Spinal cord (tissue), 10 donors: ENCODE measurements at places on chromosomes 11 and 22. TPM values are rescaled to one million over a fixed set of nuclear protein-coding genes. Genes with fewer than 3 reads are reported as not detected.
A peak's percentile ranks its signal among the peaks of the same experiment; 100 is the strongest.

DNA sequence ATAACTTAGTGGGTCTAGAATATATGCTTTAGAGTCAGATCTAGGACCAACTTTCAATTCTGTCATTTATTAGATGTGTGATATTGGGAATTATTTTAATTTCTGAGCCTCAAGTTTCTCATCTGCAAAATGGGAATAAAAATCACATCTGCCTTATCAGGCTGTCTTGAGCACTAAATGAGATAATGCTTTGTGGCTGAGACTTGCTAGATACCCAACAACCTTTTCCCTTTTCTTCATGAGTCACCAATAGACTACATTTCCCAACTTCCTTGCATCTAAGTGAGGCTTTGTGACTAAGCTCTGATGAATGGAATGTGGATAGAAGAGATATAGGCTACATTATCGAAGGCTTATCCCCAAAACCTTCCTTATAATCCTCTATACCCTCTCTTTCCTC, 220.7 kb upstream of the SESN3 start:
- no peak for DNase-seq
- peaks cover 9% of the 10 kb centered on the region for H3K4me1 ChIP-seq
- no peaks in the 10 kb centered on the region for H3K36me3 ChIP-seq
- no peak overlapping the region for H3K4me3 ChIP-seq
- H3K27ac ChIP-seq: no peak overlapping the region

DNA sequence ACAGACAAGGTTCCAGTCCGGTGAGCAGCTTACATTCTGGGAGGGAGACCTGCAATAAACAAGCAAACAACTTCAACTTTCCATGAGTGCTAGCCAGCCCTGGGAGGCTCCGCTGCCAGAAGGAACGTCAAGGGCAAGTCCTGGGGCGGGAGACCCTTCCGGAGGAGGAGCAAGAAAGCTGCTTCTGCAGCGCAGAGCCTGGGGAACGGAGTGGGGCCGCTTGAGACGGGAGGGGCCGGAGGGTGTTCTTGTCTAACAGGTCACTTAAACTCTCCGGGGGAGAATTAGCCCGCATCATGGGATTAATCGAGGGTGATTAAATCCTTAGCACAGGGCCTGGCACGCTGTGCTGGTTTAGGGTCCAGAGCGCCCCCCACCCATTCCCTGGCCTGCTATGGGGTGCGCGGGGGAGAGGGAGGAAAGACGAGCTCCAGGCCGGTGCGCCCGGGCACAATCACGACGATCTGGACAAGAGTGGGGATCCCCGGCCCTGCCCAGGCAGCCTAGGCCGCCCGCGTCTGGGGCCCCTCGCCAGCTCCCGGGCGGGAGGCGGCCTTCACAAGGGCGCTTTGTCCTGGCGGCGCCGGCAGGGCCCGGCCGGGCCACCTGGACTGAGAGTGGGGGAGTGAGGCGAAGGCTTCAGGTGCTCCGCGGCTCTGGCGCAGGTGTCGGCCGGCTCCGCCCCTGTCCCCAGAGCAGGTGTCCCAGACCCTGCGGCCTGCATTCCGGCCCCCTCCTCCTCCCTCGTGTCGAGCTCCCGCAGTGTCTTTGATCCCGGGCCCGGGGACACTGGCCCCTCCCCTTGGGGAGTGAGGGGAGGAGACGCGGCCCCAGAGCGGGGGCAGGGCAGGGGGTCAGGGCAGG, 663 bp upstream of the LARGE2 start:
- H3K27me3 ChIP-seq: peaks cover 32% of the 10 kb centered on the region
- no peak overlapping the region for H3K27ac ChIP-seq
- peaks cover 6% of the 10 kb centered on the region for H3K36me3 ChIP-seq
- DNase-seq: no peak
- H3K4me3 ChIP-seq: no peak overlapping the region
- H3K4me1 ChIP-seq: peaks cover 43% of the 10 kb centered on the region

Gene PLEKHA7
- total RNA-seq: 10.1 TPM

GRCh38 chr11:86800076-86800959, at the start of gene PRSS23:
Gene PRSS23, plus strand, starts transcription at chr11:86800542. Its CDS starts 7,102 bp downstream, at chr11:86807644.
- no peak for DNase-seq
- no peaks in the 10 kb centered on the region for H3K36me3 ChIP-seq
- H3K4me3 ChIP-seq: peak within 1 kb of the TSS; percentile 76
- peak within 1 kb of the TSS; percentile 70 for H3K27ac ChIP-seq
- no peaks in the 10 kb centered on the region for H3K27me3 ChIP-seq

DNA sequence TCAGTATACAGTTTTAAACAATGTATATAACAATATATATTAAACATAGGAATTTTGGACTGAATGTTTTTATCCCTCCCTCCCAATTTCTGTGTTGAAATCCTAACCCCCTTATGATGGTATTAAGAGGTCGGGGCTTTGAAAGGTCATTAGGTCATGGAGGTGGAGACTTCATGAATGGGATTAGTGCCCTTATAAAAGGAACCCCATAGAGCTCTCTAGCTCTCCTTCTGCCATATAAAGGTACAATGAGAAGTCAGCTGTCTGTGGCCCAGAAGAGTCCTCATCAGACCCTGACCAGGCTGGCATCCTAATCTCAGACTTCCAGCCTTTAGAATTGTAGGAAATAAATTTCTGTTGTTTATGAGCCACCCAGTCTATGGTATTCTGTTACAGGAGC, 6.5 kb downstream of the NNMT start:
- no peak for DNase-seq
- no peak overlapping the region for H3K27ac ChIP-seq
- H3K4me1 ChIP-seq: no peaks in the 10 kb centered on the region
- no peaks in the 10 kb centered on the region for H3K36me3 ChIP-seq
- no peaks in the 10 kb centered on the region for H3K27me3 ChIP-seq
- H3K4me3 ChIP-seq: no peak overlapping the region

Gene OR2AG1
- total RNA-seq: not detected

Gene OR5M10
- total RNA-seq: not detected

DNA sequence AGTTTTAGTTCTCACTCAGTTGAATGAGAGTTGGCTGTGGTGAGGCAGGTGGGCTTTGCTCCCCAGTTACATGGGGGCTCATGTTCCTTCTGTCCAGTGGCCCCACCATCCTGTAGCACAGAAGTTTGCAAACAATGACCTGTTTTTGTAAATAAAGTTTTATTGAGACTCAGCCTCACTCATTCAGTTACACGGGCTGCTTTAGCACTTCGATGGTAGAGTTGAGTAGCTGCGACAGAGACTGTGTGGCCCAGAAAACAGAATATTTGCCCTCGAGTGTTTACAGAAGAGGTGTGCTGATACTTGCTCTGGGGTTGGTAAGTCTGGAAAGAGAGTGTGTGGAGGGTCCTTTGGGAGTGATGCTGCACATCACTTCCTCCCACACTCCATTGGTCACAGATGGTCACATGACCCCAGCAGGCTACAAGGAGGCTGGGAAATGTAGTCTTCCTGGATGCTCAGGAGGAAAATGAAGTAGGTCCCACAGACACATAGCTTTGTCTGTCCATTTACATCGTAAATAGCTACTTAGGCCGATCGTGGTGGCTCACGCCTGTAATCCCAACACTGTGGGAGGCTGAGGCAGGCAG, 34.6 kb downstream of the IFT27 start:
- no peak for DNase-seq
- H3K27ac ChIP-seq: no peak overlapping the region
- peaks cover 5% of the 10 kb centered on the region for H3K4me1 ChIP-seq
- H3K4me3 ChIP-seq: no peak overlapping the region
- no peaks in the 10 kb centered on the region for H3K36me3 ChIP-seq

DNA sequence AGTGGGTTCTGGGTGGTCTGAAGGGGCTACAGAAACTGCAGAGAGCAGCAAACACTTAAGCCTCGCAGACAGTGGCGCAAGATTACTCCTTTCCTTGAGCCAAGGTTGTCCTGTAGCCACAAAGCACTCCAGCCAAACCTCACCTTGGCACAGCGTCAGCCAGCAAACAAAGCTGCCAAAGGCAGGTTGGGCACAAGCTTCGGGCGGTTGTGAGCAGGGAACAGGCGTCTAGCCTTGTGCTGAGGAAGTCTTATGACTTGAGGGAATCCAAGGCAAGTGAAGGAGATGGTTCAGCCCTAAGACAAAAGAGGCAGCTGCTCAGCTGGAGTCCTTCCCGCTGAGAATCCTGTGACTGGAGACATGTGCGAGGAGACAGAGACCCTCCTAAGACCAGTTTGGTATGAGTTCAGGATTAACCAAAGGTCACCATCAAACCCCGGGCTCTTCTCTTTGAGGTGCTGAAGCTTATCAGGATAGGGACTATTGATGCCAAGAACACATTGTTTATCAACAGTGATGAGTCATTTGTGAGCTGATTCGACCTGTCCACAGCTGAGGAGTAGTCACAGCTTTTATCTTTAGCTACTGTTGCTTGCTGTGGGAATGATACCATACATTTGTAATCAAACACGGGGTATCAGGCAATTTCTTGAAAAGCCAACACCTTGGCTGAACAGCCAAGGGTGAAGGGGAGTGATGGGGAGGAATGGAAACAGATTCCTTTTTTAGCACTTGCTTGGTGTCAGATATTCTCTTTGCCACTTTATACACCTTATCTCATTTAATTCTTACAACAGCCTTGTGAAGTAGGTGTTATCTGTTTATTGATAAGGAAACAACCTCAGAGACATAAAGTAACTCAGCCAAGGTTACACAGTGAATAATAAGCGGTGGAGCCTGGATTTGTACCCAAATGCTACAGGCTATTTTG, 4.6 kb downstream of the ADM start:
- peaks cover 45% of the 10 kb centered on the region for H3K4me1 ChIP-seq
- no peaks in the 10 kb centered on the region for H3K36me3 ChIP-seq
- H3K27me3 ChIP-seq: peaks cover 52% of the 10 kb centered on the region
- H3K27ac ChIP-seq: no peak overlapping the region

Gene HORMAD2
- 0.59 TPM for total RNA-seq

DNA sequence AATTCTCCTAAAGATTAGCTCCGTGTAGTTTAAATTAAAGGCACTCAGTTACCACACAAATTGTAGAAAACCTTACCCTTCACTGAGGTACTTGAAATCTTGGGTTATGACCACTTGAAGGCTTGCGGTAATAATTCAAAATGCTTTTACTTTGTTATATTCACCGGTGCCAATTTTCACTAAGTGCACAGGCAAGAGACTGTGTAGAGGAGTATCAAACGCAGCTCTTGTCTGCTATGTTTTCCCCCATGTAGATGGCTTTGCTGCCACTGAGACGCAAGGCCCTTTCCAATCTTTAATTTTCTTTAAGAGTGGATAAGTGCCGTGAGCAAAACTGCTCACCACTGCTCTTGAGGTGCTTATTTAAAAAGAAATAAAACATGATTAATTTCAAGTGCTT, 155.8 kb downstream of the CADM1 start:
- H3K4me1 ChIP-seq: peaks cover 3% of the 10 kb centered on the region
- H3K4me3 ChIP-seq: no peak overlapping the region
- no peaks in the 10 kb centered on the region for H3K27me3 ChIP-seq
- no peak overlapping the region for H3K27ac ChIP-seq

DNA sequence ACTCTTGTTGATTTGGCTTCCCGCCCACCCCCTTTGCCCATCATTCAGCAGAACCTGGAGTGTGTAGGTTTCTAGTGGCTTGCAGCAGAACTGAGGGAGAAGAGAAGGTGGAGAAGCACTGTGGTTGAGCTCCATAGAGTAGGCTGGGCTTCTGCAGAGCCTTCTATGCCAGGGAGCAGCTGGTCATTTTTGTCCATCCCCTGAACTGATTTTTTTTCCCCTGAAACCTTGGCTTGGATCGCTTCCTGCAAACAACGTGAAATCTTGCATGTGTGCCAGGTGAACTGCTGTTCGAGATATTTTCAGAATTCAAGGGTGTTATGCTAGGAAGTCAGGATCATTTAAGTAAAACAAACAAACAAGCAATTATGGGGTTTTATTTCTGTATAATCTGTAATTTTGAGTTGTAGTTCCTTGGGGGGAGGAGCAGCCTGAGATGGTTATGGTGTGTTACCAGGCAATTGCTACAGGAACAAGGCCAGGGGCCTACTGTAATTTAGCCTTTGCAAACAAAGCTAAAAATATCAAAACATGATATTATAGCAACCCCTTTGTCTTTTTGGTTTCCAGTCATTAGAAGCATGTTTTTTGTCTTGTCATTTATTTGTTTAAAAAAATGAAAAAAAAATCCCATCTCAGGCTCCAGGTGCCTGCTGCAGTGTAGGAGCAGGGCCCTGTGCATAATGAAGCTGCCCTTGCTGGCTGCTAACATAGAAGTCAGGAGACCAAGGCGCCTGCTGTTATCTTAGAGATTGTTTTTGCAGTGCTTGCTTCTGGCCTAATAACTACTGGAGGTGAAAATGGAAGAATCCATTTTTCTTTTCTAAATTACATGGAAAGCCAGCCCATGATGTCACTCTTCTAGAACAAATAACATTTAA, 152.4 kb upstream of the TTC12 start:
- H3K36me3 ChIP-seq: no peaks in the 10 kb centered on the region
- peak overlapping the region; percentile 51 for H3K27ac ChIP-seq
- H3K4me3 ChIP-seq: no peak overlapping the region
- DNase-seq: peak; percentile 78
- H3K4me1 ChIP-seq: peaks cover 17% of the 10 kb centered on the region

DNA sequence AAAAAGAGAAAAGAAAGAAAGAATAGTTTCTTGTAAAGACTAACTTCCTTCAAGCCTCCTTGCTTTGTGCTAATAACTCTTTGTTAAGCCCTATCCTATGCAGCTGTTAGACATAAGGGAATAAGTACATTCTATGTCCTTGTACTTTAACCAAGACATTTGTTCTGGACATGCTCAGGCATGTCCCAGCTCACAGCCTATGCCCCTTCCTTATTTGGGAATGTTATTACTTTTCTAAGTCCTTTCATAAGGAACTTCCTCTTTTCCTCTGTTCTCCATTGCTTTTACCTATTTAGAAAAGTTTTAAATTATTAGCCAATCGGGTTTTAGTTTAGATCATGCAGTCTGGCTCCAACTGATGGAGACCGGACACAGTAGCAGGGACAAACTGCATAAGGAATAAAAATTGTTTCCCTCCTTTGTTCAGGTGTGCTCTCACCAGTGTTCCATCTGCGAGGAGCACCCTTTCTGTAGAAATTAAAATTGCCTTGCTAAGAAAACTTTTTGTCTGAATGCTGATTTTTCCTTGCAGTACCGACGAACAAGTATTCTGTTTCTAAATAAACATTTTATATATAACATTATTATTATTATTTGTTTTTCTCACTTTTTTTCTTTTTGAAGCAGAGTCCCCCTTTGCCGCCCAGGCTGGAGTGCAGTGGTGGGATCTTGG, 21.6 kb upstream of the SPINDOC start:
- H3K27ac ChIP-seq: no peak overlapping the region
- H3K27me3 ChIP-seq: no peaks in the 10 kb centered on the region
- H3K36me3 ChIP-seq: no peaks in the 10 kb centered on the region
- H3K4me1 ChIP-seq: no peaks in the 10 kb centered on the region
- H3K4me3 ChIP-seq: no peak overlapping the region
- DNase-seq: no peak

DNA sequence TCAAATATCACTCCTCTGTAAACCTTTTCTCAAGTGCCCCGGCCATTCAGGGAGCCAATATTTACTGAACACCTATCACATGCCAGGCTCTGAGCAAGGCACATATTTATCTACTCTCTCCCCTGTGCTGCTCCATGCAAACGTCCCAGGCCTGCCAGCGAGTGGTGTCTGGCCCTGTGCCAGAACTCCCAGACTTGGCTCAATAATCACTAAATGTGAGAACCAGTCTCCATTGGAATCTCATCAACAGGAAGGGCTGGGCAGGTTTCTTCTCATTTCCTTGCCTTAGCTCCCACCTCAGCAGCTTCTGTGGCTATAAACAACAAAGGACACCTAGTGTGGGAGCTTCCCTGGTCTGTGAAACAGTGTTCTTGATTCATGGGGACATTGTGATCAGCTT, 21.7 kb downstream of the RASSF10 start:
- no peak overlapping the region for H3K4me3 ChIP-seq
- H3K36me3 ChIP-seq: no peaks in the 10 kb centered on the region
- H3K27ac ChIP-seq: no peak overlapping the region
- no peaks in the 10 kb centered on the region for H3K27me3 ChIP-seq
- no peak for DNase-seq
